ENCODE measurements at places on chromosomes 5 and 9.

GRCh38 chr5:72511366-72511765 is 4.2 kb upstream of the ZNF366 start:
- no peak for DNase-seq

- DNase-seq, result peak; percentile 48
Measured at GRCh38 chr5:145072889-145073288, 762.3 kb downstream of the PRELID2 start.

DNA sequence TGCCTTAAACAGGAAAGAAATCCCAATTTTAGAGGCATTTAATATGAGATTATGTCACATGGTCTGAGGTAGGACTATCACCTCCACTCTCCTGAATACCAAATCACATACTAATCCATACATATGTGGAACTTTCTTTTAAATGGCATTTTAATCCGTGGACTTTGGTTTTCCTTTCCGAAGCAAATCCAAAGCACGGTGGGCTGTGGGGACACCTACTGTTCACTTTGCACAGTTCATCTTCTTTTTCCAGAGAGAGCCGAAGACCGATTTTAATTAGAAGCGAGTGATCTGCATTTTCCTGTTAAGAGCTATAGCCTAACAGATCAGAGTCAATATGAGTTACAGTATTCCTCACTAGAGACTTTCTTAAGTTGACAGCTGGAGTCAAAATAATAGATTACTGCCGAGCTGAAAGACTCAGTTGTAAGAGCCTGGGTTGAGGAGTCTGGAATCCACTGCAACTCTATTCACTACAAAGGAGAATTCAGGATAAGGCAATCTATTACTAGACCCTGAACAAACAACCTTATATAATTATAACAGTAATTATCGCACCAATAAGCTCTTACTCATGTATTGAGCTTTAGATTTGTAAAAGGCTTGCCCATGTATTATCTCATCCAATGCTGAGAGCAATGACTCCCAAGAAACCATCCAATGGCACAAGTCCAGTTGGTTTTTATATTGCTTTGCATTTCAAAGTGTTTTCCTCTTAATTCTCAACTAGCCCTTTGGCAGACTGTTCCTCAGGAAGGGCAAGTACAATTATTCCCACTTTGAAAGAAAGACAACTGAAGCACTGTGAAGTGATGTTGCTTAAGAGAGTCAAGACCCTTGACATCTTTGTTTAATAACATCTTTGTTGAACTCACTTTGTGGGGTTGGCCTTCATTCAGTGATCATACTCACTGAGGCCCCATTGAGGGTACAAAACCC is 144.7 kb downstream of the TRPM6 start:
- DNase-seq, result peak; percentile 55

GRCh38 chr9:136400038-136400834 is at the start of gene SNAPC4:
SNAPC4 (minus strand) TSS chr9:136400170; CDS start chr9:136398428, 1,742 bp downstream.
- peak; percentile 84 for DNase-seq

GRCh38 chr5:4372481-4372880 is 767.6 kb upstream of the ADAMTS16 start:
- DNase-seq, result no peak

DNA sequence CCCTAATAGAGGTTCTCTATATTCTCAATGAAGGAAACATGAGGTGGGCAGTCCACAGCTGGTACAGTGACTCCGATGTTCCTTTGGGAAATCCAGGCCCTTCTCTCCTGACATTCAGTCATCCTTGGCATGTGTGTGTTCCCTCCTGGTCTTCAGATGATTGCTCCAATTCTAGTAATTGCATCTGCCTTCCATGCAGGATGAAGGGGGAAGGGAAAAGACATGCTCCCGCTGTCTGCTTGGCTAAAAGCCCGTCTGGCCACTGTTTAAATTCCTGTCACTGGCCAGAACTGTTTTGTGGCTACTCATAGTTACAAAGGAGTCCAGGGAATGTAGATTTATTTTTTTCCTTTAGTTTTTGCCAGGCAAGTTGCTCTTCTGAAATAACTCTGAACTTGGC is 65.0 kb downstream of the MAST4 start:
- no peak for DNase-seq

GRCh38 chr5:160545832-160546231 is 124.2 kb downstream of the PTTG1 start:
- no peak for DNase-seq

GRCh38 chr5:138849439-138849838 is 25.7 kb downstream of the LRRTM2 start:
- DNase-seq, result peak; percentile 16

DNA sequence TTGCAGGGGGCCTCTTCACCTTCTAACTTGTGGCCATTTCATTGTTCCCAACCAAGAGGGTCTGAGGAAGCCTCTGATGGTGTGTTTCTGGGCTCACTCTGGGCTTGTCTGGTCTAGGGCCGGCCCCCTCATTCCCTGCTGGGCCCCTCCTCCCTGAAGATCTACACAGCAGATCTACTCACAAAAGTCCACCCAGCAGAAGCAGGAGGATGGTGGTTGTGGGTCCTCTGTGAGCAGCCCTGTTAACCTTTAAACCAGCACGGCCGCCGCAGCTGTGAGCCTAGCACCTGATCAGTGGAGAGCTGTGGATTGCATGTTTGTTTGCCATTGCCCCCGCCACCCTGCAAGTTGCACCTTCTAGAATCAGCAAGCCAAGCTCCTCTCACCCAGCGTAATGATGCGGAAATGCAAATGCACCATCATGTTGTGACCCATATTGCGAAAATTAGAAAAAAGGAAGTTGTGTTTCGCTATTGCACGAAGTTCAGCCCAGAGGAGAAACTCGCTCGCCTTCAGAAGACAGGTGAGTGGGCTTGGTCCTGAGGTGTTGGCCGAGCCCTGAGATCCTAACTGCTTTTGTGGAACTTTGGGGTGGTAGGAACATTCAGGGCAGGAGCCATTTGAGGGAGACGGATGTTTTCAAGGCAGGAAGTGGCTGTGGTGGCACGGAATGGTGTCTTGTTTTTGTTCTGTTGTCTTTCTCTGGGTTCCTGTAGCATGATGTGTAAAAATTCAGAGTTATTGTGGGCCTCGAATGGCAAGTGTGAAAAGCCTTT is 16.7 kb downstream of the FGD3 start:
- no peak for DNase-seq

DNA sequence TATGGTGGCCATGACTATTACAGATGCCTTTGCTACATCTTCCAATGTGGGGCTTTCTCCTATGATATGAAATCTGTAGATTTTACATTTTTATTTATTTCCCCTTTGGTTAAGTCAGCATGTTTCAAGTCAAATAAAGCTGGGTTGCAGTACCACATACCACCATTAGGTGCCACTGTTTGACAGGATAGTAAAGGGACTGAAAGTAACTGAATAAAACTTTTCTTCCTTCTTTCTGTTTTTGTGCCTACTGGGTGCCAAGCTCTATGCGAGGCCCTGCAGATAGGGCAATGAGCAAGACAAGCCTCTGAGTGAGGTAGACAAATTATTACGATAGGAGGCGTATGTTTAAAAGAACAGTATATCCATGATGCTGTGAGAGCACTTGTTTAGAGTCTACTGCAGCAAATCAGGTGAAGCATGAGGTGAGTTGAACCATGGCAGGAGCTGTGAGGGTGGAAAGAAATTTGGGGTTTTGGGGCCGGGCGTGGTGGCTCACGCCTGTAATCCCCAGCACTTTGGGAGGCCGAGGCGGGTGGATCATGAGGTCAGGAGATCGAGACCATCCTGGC is 64.8 kb downstream of the GDNF start:
- no peak for DNase-seq

DNA sequence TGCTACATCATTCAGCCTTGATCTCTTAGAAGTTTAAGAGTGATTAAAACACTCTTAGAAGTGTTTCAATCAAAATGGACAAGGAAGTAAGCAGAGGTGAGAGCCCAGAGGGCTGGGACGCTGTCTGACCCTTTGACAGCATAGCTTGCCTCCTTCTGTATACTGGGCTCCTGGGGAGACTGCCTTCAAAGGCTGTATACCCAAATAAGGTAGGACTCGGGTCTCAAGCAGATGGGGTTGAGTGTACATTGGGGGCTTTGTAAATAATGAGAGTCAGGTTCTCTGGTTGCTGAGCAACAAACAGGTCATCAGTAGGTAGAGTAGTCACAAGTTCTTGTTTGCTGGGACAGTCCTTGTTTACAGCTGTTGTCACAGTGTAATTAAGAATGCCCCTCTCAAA is 97.1 kb downstream of the PJA2 start:
- DNase-seq, result no peak

GRCh38 chr5:141477815-141478214 is 2.0 kb downstream of the PCDHGC3 start:
- DNase-seq, result no peak

DNA sequence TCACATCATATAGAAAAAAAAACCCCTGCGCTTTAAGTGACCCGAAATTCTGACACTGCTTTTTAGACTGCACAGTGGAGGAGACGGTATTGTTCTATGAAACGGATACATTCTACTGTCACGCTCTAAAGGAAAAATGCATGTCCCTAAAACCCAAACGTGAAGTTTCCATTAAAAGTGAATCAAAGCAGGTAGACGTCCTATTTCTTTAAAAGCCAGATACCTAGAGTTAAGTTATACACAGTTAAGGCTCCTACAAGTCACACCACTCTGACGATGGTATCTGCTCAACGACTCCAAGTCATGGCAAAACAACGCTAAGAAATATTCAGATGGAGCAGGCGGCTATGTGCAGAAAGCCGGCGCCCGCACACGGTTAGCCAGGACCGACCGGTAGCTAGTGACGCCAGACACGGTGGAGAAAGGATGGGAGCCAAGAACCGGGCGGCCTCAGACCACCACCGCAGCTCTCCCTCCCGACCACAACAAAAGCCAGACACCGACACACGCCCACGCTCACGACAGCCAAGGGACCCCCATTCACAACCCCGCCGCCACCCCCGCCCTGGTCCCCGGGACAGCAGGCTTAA is 734 bp downstream of the SKP1 start:
- DNase-seq, result no peak

DNA sequence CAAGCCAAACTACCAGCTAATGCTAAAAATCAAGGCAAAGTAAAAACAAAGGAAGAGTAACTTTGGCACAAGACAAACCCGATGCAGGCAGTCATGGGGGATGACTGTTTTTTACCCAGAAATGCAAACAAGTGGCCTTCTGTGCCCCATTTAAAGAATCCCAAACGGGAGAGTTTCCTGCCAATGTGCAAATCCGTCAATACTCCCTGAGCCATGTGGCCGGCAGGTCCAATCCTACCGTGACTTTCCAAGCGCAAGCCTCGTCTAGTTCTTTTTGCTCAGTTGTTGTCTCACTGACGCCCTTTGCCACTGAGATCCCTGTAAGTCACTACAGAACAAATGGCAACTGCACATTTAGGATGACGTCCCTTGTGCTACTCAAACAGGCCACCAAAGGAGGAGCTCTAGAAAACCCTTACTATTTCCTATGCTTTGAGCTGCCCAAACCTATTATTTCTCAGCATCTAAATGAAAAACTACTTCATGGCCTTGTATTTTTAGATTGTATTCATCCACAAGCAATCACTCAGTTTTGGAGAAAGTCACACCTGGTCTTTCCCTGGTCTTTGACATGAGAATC is 43.4 kb downstream of the OTULIN start:
- no peak for DNase-seq

GRCh38 chr9:117073539-117074341 is 341.1 kb downstream of the ASTN2 start:
- peak; percentile 22 for DNase-seq

GRCh38 chr9:113475031-113475430 is 11.5 kb downstream of the RGS3 start:
- DNase-seq, result no peak

DNA sequence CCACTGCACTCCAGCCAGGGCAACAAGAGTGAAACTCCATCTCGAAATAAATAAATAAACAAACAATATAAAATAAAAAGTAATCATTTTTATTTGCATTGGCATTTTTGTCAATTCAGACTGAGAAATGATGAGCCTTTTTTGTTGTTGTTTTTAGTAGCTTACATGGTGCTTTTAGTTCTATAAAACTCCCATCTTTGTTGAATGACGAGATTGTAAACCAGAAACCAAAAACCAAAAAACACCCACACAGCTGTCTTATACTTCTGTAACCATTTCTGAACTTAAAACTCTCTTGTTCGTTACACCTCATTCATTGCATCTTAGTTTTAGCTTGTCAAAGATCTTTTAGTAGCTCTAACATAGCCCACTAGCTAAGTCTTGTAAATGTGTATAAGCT is 44.7 kb downstream of the GGTA1 start:
- DNase-seq, result no peak

Measured in NCI-H510A treated with DMSO at 0.1 percent for 48 hours (cell line).